Breast epithelium (tissue), 4 donors: ENCODE measurements at places on chromosomes 11 and 22. TPM values are rescaled to one million over a fixed set of nuclear protein-coding genes. Genes with fewer than 3 reads are reported as not detected.

DNA sequence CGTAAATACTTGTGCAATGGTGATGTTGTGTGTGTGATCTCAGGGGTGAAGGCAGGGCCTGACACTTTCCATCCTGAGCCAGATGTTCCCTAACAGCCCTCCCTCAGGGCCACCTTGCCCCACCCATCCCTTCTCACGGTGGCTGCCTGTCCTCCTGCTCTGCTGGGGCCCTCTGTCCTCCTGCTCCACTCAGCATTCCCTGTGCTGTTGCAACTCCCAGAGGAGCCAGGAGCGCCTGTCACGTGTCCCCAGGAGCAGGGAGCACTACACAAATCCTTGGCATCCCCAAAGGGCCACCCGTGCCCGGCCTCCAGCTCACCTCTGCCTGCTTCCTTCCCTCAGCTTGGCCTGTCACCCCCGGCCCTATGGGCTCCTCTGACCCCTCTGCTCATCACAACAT is 10.2 kb upstream of the CSNK1E start:
- DNase-seq, result no peak

DNA sequence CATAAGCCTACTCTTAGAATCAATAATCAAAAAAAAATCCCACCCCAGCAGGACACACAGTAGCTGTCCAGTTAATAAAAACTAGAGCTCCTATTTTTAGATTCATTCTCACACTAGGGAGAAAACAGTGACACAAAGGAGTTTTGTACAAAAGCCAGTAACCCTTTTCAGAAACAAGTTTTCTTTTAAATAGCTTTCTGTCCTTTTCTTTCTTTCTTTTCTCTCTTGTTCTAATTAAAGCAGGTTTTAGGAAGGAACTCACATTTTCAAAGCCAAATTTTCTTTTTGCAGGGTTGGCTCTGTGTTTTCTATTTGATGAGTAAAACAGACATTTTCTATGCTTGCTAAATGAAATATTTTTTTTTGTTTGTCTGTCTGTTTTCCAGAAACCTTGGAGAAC is 1390.7 kb downstream of the FAM181B start:
- DNase-seq, result no peak

DNA sequence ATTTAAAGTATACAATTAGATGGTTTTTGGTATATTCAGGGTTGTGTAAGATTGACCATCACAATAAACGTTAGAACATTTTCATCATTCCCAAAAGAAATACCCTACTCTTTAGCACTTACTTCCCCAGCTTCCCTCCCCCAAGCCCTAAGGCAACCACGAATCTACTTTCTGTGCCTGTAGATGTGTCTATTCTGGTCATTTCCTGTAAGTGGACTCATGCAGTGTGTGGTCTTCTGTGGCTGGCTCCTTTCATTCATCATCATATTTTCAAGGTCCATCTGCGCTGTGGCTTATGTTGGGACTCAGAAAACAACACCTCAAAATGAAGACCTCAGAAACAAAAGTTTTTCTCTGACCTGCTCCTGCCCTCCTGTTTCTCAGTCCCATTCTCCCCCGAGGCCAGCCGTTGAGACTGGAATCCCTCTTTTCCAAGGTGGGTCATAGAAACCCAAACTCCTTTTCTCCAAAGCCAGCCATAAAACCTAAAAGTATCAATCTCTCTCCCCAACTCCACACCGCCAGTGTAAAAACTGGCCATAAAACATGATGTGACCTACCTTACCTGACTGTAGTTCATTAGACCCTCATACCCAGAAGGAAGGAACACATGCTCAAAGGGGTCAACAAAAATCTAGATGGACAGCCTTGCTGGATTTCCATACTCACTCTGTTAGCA is 12.9 kb upstream of the TMPRSS13 start:
- no peak for DNase-seq

- peak; percentile 36 for DNase-seq
Observed at GRCh38 chr11:64843686-64844329, 645 bp downstream of the CDC42BPG start.

Gene B4GALNT4
- total RNA-seq, result 11.3 TPM

Gene CCDC82
- 30.7 TPM for total RNA-seq

DNA sequence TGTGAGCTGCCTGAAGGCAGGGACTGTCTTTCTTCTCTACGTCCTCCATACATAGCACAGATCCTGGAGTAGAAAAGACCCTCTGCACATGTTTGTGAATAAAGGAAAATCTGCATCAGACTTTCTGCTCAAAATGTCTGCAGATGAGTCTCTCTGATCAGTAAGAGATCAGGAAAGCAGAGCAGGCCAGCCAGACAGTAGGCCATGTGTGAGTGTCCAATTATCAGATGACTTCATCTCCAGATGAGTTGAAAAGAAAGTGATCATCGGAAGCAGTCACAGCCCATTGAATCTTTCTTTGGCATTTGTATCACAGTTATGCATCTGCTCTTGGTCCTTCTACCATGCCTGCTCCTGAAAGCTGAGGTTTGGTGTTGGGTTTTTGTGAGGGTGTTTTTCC is 298.7 kb upstream of the NCAM1 start:
- no peak for DNase-seq

DNA sequence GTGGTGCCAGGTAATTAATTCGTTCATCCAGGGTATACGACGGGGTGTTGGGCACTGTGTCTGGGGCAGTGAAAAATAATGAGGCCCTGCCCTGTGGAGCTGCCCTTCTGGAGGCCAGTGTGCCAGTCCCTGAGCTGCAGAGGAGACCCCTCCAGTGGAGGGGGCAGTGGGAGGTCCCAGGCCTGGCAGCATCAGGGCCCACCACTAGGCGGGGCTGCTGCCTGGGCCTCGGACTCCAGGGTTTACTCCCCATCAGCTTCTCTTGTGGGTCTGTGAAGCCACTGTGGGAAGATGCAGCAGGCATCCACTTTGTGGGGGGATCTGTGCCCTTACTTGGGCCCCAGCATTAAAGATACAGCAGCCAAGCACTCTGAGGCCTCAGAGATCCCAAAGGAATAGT is 17.4 kb upstream of the TMPRSS6 start:
- DNase-seq, result no peak

- no peak for DNase-seq
Observed at GRCh38 chr22:31616315-31616980, 45.6 kb downstream of the PISD start.

GRCh38 chr11:47918370-47918690 is 62.0 kb upstream of the PTPRJ start:
- no peak for DNase-seq

- no peak for DNase-seq
Observed at GRCh38 chr22:32327596-32328171, 30.0 kb upstream of the RFPL3 start.

DNA sequence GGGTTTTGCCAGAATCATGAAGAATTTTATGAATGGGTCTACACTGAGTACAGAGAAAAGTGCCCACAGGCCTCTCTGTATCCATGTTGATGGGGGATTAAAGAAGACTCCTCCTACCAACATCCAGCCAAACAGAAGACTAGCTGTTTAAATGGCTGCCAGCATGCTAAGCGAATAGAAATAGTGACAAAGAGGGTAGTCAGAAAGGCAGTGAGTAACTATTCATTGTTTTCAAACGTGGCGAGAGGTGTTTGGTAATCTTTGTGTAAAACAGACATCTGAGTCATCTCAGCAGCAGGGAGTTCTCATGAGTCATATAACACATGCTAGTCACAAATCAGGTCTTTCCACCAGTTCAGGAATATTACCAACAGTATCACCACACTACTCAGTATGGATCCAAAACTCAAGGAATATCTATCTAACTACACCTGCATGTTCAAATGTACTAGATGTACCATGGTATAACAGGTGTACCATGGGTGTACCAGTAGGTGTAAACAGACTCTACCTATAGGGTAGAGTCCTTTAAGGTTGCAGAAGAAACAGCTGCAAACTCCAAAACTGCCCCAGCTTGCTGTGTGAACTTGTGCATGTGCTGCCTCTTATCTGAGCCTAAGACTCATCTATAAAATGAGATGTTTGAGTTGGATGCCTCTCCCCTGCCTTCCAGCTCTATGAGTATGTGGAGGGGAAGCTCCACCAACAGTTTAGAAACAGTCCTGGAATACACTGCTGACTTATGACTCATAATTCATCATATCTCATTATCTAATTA is 82.0 kb downstream of the SLC1A2 start:
- DNase-seq, result no peak

DNA sequence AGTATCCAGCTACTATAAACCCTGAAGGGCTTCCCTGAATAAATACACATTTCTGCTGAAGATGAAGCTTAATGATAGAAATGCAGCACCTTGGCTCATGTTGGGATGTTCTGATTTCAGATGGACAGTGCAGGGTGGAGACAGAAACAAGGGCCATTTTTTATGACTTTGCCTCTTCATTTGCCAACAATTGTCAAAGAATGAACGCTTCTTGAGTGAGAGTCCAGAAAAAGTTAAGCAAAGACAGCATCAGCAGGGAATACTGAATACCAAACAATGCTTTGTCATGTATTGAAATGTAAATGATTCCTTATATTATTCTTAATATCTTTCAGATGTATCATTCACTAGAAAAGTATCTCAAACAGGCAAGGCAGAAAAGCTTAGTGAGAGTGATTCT is 84.9 kb downstream of the TRPC6 start:
- DNase-seq, result no peak

Gene OR2AG1
- total RNA-seq, result not detected

- DNase-seq, result no peak
Observed at GRCh38 chr11:68928136-68928880, 24.6 kb downstream of the IGHMBP2 start.

- DNase-seq, result no peak
Observed at GRCh38 chr11:115363426-115363825, 140.8 kb downstream of the CADM1 start.

DNA sequence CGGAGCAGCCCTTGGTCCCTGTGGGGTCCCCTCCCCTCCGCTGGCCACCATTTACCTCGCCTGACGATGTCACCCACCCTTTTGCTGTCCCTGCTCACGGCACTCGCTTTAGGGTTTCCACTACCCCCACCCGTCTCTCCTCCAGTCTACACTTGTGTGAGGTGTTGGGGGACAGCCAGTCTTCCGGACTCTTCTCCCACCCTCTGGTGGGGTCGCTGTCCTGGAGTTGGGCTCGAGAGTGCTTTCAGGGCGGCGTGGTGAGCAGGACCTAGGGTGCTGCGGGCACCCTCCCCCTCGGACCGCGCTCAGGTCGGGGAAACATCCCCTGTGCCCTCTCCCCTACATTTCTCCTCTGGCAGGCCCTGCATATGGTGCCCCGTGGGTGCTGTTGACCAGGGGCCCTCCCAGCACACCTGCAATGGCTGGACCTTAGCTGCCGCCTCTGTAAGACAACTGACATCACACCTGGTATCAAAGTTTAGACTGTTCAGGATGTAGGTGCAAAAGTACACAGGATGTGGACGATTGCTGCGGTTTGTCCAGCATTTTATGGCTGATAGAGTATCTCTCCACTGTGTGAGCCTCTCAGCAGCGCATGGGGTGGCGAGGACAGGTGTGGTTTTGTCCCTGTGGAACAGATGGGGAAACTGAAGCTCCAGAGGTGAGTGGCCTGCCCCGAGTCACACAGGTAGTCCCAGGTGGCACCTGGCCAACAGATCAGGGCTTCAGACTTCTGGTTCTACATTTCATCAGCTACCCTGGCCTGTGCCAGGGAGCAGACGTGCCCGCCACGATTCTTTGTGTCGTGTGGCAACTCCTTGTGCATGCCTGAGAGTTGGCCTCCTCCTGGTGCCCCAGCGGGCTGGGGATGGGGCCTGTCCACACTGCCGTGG is 1.2 kb downstream of the GRK2 start:
- DNase-seq, result no peak

Gene CRYBB3
- 0.66 TPM for total RNA-seq

DNA sequence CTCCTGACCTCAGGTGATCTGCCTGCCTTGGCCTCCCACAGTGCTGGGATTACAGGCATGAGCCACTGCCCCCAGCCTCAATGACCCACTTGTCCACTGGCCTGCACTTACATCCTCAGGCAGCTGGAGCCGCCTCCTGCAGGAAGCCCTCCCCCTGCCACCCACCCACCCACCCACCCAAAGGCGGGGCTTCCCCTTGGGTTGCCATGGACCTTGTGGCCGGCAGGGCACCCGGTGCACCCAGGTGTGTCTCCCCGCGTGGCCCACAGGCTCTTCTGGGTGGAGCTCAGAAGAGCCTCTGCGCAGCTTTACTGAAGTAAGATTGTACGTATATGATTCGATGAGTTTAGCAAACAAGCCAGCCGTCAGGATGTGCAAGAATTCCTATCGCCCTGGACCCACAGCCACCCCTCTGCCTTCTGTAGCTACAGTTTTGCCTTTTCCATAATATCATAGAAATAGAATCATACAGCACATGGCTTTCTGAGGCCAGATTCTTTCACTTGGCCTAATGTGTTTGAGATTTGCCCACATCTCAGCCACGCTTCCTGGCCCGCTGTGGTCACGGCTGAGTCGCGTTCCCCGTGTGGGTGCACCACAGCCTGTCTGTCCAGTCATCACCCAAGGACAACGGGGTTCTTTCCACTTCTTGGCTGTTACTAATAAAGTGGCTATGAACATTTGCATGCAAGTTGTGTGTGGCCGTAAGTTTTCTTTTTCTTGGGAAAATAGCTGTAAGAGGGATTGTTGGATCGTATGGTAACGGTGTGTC is 5.3 kb upstream of the BRSK2 start:
- no peak for DNase-seq

DNA sequence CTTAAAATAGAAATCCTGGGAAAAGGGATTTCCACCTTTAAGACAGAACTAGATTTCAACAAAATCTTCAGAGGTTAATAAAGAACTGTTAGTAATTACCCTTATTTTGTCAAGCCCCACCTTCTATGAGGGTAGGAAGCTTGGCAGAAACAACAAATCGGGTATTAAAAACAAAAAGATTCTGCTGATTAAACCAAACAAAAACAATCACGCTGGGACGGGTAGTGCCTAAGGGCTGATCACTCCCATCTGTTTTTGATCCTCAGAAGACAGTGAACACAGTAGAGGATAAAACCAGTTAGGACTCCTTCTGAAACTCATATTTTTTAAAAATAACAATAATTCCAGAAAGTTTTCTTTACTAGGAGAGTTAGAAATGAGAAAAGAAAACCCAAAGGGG is 441.3 kb upstream of the API5 start:
- DNase-seq, result no peak

DNA sequence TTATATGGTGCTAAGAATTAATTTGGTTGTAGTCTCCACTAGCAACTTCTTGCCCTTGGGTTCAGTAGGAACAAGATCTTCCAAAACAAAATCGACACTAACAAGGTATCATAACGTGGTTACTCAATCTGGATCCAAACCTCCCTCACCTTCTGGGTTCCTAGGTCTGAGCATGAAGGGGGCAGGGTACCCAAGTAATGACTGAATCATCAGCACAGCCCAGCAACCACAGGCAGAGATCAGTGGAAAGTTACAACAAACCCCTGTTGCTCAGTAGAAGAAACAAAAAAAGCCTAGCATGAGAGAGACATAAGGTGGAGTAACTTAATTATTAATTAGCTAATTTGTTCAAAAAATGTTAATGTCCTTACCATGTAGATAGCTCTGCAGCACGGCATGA is 221.4 kb downstream of the BLID start:
- DNase-seq, result no peak

Gene MAPK8IP2
- total RNA-seq, result 2.0 TPM

GRCh38 chr22:45775062-45775461 is 103.4 kb downstream of the ATXN10 start:
- DNase-seq, result no peak
